Body of pancreas (tissue), 4 donors: ENCODE measurements at places on chromosomes 7 and 10. TPM values are rescaled to one million over a fixed set of nuclear protein-coding genes. Genes with fewer than 3 reads are reported as not detected.
A peak's percentile ranks its signal among the peaks of the same experiment; 100 is the strongest.

DNA sequence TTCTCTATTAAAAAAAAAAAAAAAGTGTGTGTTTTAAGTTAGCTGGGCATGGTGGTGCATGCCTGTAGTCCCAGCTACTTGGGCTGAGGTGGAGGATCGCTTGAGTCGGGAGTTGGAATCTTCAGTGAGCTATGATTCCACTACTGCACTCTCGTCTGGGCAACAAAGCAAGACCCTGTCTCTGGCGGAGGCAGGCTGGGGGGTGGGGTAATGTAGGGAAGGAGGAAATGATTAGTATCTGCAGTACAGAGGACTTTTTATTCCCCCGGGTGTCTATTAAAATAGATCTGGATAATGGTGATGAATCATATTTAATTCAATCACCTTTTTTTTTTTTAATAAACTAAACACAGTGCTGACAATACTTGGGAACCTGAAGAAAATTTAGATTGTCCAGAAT is 6.5 kb downstream of the CBX3 start:
- no peak overlapping the region for H3K27ac ChIP-seq
- H3K4me3 ChIP-seq, result no peak overlapping the region
- H3K36me3 ChIP-seq, result peaks cover 25% of the 10 kb centered on the region

DNA sequence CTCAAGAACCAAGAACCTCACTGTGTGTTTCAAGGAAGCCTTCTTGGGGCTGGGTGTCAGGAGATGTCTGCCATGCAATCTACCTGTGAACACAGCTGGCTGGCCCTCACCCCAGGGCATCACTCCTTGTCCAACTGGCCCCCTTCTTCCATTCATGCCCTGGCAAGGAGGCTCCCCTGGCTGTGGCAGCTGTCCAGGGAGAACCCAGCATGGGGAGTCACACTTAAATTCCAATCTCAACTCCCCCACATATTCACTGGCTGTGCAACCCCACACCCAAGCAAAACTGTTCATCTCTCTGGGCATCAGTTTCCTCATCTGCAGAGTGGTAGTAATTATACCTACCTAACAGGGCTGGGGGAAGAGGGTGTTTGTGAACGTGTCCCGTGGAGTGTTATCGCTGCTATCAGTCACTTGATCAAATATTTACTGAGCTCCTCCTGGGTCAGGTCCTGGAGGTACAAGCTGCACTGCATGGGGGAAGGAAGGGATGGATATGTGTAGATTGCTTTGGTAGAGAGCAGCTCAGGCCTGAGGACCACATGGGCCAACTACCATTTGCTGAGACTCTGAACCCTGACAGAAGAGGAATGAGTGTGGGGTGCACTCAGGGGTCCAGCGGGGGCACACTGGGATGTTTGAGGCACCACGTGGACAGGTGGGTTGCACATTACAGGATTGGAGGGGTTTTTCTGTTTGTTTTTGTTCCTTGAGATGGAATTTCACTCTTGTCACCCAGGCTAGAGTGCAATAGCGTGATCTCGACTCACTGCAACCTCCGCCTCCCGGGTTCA is 2.1 kb upstream of the GPRIN2 start:
- no peaks in the 10 kb centered on the region for H3K36me3 ChIP-seq
- no peak overlapping the region for H3K27ac ChIP-seq
- peaks cover 13% of the 10 kb centered on the region for H3K4me1 ChIP-seq

GRCh38 chr7:78329001-78329655 is 530.6 kb downstream of the PHTF2 start:
- H3K27ac ChIP-seq, result no peak overlapping the region
- no peak for DNase-seq
- H3K4me3 ChIP-seq, result no peak overlapping the region
- no peaks in the 10 kb centered on the region for H3K27me3 ChIP-seq
- no peaks in the 10 kb centered on the region for H3K36me3 ChIP-seq

DNA sequence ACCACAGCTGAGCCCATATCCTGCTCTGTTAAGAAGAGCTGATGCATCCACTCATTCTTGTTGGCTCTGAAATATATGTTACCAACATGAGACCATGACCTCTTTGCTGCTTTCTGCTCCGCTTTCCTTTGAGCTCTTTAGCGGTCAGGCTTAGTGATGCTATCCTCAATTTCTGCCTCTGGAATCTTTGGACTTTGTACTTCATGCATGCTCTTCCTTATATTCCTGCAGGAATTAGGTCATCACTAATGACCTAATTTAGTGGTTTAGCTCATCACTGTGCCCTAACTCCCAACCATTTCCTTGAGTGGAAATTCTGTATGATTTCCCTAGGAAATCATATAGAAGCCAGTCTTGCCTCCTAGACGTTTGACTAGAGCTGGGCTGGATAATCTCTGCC is 119.5 kb downstream of the AOAH start:
- DNase-seq, result no peak
- H3K27ac ChIP-seq, result no peak overlapping the region
- peaks cover 12% of the 10 kb centered on the region for H3K4me1 ChIP-seq
- H3K36me3 ChIP-seq, result no peaks in the 10 kb centered on the region
- H3K4me3 ChIP-seq, result no peak overlapping the region
- no peaks in the 10 kb centered on the region for H3K27me3 ChIP-seq

DNA sequence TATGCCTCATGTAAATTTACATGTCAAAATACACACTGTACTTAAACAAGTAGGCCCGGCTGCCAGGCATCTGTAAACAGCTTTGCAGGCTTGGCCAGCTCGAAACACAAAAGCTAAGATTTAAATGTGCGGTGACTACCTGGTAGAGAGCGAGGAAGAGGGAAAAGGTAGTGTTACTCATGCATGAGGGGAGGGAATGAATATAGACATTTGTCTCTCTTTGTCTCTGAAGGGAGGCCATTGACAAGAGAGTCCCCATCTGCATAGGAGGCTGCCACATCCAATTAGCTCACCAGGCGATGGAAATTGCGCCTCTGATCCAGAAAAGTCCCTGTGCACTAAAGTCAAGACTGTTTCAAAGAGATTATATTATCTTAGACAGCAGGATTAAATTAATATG is 535.8 kb downstream of the PTPRN2 start:
- H3K36me3 ChIP-seq, result no peaks in the 10 kb centered on the region
- DNase-seq, result no peak
- no peaks in the 10 kb centered on the region for H3K4me1 ChIP-seq
- H3K4me3 ChIP-seq, result no peak overlapping the region

DNA sequence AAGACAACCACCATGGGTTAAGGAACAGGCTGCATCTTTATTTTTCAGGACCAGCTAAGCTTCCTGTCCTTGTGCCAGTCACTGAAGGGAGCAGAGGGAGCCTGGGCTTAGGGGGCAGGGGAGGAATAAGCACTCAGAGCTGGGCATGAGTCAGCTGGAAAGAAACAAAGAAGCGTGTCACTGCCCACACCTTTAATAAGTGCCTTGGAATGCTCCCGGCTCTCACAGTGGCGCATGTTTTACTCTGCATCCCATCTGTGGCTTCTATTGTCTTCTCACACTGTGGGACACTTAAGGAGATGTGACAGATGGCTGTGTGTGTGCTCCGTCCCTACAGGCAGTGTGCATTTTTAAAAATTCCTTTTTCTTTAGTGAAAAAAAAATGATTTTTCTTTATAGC is 71.7 kb downstream of the MTURN start:
- no peaks in the 10 kb centered on the region for H3K4me1 ChIP-seq
- H3K36me3 ChIP-seq, result no peaks in the 10 kb centered on the region
- H3K27me3 ChIP-seq, result no peaks in the 10 kb centered on the region
- no peak overlapping the region for H3K27ac ChIP-seq
- no peak for DNase-seq
- no peak overlapping the region for H3K4me3 ChIP-seq

- no peak overlapping the region for H3K4me3 ChIP-seq
- H3K4me1 ChIP-seq, result peaks cover 27% of the 10 kb centered on the region
- H3K36me3 ChIP-seq, result no peaks in the 10 kb centered on the region
- H3K27me3 ChIP-seq, result no peaks in the 10 kb centered on the region
Measured at GRCh38 chr10:30027057-30028005, 32.1 kb downstream of the JCAD start.

DNA sequence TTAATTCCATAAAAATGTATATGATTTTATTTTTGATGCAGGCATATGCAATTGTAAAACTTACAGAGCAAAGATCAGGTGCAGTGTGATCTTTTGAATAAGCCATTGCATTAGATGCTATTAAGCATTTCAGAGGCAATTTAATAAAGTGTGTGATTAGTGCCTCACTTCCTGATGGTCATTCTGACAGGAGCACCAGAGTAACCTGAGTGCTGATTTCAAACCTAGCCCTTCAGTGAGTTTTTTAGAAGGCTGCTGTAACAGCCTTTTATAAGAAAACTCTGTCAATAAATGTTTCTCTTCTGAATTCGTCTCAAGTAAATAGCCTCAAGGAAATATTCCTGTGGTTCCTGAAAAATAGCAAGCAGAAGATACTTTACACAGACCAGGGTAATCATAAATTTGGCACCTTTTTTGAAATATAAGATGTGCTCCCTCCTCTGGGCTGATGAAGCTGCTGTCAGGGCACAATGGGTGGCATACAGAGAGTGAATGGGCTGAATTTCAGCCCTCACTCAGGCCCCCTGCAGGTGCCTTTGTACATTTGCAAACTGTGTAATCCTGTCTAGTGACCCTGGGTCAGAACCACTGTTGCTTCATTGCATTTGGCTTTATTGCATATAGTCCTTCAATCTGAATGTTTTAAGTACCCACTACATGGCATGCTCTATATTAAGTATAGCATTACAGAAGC is 193.7 kb upstream of the CSTF2T start:
- no peaks in the 10 kb centered on the region for H3K27me3 ChIP-seq
- no peak overlapping the region for H3K4me3 ChIP-seq
- no peaks in the 10 kb centered on the region for H3K36me3 ChIP-seq
- no peak for DNase-seq
- no peak overlapping the region for H3K27ac ChIP-seq
- H3K4me1 ChIP-seq, result peaks cover 27% of the 10 kb centered on the region

DNA sequence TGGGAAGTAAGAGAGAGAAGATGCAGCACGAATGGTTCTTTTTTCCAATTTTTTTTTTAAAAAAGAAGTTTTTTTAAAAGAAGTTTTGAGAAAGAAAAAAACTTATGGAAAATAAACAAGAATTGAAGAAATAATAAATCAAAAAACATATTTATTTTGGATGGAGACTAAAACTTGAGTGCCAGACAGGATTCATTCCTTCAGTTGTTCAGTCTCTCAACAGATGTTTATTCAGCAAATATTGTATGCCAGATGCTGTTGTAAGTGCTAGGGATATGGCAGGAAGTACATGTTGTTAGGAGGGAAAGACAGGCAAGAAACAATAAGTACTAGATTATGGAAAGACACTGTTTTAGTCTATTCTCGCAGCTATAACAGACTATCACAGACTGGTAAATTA is 750.7 kb upstream of the PHF14 start:
- H3K4me3 ChIP-seq, result no peak overlapping the region
- H3K36me3 ChIP-seq, result no peaks in the 10 kb centered on the region
- H3K4me1 ChIP-seq, result no peaks in the 10 kb centered on the region
- DNase-seq, result no peak

GRCh38 chr7:156169474-156170370 is 357.5 kb upstream of the SHH start:
- no peak overlapping the region for H3K4me3 ChIP-seq
- no peaks in the 10 kb centered on the region for H3K27me3 ChIP-seq

- H3K27ac ChIP-seq, result no peak overlapping the region
- no peak for DNase-seq
- no peaks in the 10 kb centered on the region for H3K36me3 ChIP-seq
- H3K4me1 ChIP-seq, result no peaks in the 10 kb centered on the region
Measured at GRCh38 chr7:40276061-40276460, 141.3 kb downstream of the SUGCT start.

- H3K4me3 ChIP-seq, result no peak overlapping the region
- H3K27me3 ChIP-seq, result peaks cover 3% of the 10 kb centered on the region
- peak; percentile 73 for DNase-seq
- peaks cover 9% of the 10 kb centered on the region for H3K4me1 ChIP-seq
- H3K27ac ChIP-seq, result no peak overlapping the region
Measured at GRCh38 chr7:132580717-132581285, 4.5 kb upstream of the PLXNA4 start.

- H3K4me3 ChIP-seq, result no peak overlapping the region
- H3K27ac ChIP-seq, result no peak overlapping the region
- DNase-seq, result no peak
- H3K4me1 ChIP-seq, result peaks cover 27% of the 10 kb centered on the region
Measured at GRCh38 chr7:36306222-36306621, 83.4 kb upstream of the ANLN start.

DNA sequence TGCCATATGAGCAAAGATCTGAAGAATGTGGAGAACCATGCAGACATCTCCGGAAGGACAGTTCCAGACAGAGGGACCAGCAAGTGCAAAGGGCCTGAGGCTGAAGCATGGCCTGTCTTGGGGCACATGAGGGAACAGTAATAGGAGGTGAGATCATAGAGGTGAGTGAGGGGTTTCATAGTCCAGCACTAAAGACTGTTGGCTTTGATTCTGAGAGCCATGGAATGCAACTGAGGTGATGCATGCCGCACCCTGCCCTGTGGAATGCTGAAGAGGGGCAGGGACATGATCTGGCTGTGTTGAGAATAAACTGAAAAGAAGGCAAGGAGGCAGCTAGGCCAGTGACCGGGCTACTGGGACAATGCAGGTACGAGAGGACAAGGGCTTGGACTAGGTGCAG is 253.1 kb upstream of the KLF14 start:
- no peak overlapping the region for H3K27ac ChIP-seq
- H3K36me3 ChIP-seq, result no peaks in the 10 kb centered on the region
- no peaks in the 10 kb centered on the region for H3K27me3 ChIP-seq
- no peak for DNase-seq

- no peak overlapping the region for H3K4me3 ChIP-seq
- no peaks in the 10 kb centered on the region for H3K4me1 ChIP-seq
- DNase-seq, result no peak
- H3K27me3 ChIP-seq, result no peaks in the 10 kb centered on the region
- no peaks in the 10 kb centered on the region for H3K36me3 ChIP-seq
- no peak overlapping the region for H3K27ac ChIP-seq
Measured at GRCh38 chr10:82149674-82150073, 274.7 kb downstream of the NRG3 start.

DNA sequence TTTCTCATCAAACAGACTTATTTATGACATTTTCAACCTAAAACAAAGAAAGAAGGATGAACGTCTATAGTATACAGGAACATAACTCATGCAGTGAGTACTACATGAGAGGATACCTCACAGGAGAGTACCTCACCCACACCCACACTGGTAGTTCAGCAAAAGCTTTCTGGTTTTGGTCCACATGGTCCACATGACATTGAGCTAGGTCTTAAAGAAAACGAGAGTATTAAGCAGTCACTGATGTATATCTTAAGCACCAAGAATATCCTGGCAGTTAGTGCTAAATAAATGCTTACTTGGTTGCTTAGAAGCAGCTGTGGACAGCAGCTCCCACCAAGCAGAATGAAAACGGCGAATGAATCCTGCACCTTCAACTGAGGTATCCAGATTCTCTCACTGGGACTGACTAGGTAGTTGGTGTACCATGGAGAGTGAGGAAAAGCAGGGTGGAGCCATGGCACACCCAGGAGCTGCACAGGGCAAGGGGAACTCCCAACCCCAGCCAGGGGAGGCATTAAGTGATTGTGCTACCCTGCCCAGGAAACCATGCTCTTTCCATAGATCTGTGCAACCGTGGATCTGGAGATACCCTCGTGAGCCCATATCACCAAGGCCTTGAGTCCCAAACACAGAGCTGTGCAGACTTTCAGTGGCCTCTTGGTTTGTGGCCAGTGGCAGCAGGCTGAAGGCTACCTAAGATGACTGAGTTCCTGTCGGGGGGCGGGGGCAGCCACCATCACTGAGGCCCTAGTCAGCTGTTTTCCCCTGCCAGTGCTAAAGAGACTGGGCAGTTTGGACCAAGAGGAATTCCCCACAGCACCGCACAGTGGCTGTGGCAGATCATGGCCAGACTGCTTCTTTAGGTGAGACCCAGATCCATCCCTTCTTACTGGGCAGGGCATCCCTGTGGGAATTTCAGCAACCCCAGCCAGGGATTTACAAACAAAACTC is 143.4 kb downstream of the SGMS1 start:
- H3K4me1 ChIP-seq, result no peaks in the 10 kb centered on the region
- H3K36me3 ChIP-seq, result no peaks in the 10 kb centered on the region
- no peaks in the 10 kb centered on the region for H3K27me3 ChIP-seq
- no peak overlapping the region for H3K27ac ChIP-seq

Gene ZKSCAN1
- 31.6 TPM for total RNA-seq

Gene OGDHL
- 2.6 TPM for total RNA-seq

Gene AUTS2
- 18.5 TPM for total RNA-seq

Gene NPY4R
- not detected for total RNA-seq
